ENCODE measurements at places on chromosomes 1 and 21.

GRCh38 chr1:173903827-173904531 is 13.1 kb downstream of the SERPINC1 start:
- no peak for DNase-seq

GRCh38 chr1:54372978-54373377 is 33.2 kb downstream of the SSBP3 start:
- no peak for DNase-seq

DNA sequence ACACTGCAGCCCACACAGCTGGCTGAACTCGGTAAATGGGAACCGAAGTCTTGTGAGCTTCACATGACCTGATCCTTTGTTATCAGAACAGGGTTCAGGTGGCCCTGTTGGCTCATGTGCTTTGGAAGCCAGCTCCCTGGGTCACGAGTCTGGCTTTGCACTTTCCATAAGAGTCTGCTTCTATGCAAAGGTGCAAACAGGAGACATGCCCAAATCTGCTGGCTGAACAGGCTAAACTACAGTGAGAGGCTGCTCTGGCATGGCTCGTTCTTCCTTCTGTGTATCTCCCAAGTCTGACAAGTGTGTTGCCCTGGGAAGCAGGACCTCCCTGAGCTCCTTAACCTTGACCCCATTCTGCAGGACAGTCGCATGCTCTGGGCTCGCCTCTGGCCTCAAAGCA is 549.6 kb downstream of the KIF26B start:
- DNase-seq, result no peak

DNA sequence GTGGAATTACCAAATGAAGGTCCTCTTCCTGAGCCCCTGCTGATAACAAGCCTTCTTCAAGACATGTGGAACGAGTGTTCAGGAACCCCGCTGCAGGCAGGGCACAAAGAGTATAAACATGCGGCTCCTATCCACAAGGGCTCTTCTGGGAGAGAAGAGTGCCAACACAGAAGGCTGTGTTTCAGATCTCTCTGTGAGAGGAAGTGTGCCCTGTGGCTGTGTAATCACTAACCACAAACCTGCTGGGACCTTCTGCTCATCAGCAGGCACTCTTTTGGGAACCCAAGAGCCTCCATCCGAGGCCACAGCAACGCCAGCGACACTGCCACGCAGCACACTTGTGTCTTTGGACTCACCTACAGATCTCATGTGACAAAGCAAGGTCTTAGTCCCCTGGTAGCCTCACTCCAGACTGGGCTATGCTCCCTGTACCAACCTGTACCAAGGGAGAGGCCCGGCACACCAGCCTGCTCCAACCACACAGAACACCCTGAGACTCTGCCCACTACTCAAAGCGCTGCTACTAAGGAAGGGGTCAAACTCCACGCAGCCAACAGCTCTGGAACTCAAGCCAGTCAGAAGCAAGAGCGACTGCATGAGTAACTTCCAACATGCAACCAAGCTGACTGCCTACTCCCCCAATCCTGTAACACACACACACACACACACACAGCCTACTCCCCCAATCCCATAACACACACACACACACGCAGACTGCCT is 7.8 kb downstream of the PTTG1IP start:
- no peak for DNase-seq

DNA sequence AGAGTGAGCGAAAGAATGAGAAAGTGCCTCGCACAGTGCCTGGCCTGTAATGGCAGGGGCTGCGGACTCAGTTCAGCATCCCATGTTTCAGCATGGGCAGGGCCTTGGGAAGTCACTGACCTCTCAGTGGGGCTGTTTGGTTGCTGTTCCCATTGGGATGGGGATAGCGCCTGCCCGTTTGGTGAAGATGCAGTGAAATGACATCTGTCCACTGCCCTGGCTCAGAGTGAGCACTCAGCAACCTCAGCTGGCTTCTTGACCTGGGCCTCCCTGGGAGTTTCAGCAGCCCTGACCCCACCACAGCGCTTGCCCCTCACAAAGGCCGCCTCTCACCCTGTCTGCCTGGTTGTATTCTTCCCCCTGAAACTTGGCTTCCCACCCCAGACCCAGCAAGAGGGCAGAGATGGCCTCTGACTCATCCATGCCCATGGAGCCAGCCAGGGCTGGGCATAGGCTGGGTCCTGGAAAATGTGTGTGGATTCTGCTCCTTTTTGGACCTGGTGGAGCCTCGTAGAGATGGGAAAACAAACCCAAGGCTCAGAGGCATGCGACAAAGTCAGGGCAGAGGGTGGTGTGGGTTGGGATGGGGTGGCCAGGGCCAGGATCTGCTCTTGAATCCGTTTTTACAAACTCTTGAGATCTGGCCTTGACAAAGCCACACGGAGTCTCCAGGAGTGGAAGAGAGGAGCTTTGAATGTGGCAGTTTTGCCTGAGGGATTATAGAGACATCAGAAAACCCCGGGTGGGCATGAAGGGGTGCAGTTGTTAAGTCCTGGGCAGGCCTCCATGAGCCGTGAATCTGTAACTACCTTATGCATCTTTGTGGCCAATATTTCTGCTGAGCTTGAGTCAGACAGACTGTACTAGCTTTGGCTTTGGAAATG is 1.2 kb downstream of the XKR8 start:
- no peak for DNase-seq

- no peak for DNase-seq
Observed at GRCh38 chr1:207958376-207959139, 47.6 kb upstream of the CD34 start.

DNA sequence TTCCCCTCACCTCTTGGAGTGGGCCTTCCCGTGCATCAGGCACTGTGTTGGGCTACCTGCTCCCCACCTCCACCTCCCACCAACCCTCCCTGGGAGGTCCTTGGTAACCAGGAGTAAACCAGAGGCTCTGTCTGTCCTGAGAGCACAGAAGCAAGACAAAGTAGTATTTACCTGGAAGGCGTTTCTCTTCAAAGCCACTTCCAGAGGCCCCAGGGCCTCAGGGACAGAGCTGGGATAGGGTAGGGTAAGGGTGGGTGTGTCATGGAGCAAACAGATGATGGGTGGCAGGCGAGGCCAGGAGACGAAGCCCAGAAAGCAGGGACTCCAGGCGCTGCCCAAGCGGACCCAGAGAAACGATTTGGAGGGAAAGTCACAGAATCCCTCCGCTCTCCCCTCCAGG is 77.2 kb upstream of the TARDBP start:
- no peak for DNase-seq

GRCh38 chr21:28775071-28775470 is 217.6 kb downstream of the LTN1 start:
- DNase-seq, result no peak

DNA sequence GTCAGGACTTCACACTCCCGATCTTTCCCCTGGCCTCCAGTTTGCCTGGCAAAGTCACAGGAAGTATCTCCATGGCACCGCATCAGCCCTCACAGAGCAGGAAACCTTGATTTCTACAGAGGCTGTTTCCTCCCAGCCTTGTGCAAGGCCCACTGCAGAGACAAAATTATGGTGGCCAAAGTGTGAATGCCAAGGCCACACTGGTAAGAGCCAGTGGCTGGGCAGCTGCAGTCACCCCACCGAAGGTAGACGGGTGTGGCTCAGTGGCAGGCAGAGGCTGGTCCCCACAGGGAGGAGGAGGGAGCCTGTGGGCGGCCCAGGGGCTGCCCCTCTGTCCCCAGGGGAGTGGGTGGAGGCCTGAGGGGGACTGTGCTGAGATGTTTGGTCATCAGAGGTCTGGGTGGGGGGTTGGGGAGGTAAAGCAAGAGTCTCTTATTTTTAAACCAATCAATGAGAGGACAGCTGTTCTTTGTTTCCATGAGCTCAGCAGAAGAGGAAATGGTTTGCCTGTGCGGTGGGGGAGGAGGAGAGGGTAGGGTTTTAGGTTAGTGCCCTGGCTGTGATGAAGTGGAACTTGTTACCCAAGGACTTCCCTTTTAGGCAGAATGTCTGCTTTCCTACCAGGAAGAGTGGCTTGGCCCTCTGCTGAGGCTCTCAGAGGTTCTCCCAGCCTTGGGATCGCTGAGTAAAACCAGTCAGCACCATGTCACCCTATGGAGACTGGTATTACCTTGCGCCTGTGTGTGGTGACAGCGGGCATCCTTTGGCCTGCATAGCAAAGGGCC is 18.0 kb upstream of the BTG2 start:
- DNase-seq, result peak; percentile 40

DNA sequence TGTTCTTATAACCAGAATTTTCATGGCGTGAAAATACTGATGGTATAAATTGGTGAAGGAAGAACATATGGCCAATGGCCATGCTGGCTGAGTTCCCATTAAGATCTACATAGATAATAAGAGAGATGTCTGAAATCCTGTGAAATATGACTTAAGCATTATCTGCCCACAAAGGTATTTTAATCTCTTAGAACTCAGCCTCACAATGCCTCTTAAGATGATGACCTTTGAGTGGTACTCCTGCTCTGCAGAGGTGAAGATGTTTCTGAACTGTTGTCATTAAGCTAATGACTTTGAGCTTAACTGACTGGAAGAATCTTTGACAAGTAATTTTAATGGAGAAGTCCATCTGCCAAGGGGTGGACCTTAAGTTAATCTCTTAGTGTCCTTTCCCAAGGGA is 148.7 kb downstream of the ZNF326 start:
- no peak for DNase-seq

DNA sequence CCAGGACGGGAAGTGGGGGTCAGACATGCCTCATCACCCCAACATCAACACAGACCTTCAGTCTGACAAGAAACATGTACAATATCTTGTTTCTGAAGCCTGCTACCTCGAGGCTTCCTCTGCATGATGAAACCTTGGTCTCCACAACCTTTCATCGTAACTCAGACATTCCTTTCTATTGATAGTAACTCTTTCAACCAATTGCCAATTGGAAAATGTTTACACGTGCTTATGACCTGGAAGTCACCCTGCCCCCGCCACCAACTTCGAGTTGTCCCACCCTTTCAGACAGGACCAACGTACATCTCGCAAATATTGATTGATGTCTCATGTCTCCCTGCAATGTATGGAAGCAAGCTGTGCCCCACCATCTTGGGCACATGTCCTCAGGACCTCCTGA is 159.5 kb downstream of the ETS2 start:
- no peak for DNase-seq

GRCh38 chr1:38815903-38816627 is 43.5 kb downstream of the RRAGC start:
- no peak for DNase-seq

GRCh38 chr1:104408268-104408667 is 658.6 kb downstream of the AMY1C start:
- DNase-seq, result no peak

GRCh38 chr1:74728736-74729135 is 4.1 kb downstream of the CRYZ start:
- peak; percentile 33 for DNase-seq

DNA sequence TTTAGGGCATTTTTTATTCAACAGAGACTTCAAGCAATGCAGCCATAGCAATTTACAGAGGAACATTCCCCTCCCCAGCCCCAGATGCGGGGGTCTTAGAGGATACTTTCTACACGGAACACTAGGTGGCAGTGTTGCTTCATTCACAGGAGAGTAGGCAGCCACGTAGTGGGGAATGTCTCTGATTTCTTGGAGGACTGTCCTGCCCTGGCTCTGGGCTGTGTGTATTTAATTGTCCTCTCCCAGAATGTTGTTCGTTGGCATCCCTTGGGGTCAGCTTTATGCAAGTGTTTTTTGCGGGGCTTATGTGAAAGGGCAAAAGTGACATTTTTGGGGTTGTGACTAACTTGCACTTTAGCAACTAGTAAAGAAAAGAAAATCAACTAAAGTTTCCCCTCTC is 96.9 kb downstream of the PAPPA2 start:
- peak; percentile 67 for DNase-seq

DNA sequence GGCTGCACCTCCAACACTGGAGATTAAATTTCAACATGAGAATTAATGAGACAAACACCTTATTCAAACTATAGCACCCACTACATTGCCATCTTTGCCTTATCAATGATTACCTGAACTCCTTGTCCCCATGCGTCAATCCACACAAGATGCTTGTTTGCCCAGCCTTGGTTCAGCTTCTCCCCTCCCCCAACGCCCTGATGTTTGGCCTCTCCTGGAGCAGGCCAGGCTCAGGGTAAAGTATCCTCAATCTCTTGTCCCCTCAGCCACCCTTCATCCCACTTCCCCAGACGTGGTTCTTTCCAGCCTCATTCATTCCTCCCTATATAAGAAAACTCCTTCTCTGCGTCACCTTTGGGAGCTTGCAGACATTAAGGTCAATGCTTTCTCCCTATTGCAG is 11.8 kb upstream of the TRIM17 start:
- DNase-seq, result no peak

- DNase-seq, result peak; percentile 34
Observed at GRCh38 chr1:212858461-212859265, 588 bp downstream of the FLVCR1 start.

DNA sequence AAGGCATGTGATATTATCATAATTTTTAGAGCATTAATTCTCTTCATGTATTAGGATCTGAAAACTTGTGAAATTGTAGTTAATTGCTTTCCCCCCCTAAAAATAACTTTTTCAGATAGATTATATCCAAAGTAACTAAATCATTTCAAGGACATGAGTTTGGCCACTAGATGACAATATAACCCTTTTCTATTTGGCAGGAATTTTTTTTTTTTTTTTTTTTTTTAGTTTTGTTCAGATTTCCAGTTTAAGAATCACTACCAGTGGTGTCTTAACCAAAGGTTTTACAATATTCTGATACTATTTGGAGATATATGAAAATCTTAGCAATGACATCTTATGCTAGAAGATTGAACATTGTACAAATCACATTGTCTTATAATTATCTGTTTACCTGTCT is 370.8 kb downstream of the AMY1C start:
- DNase-seq, result no peak

DNA sequence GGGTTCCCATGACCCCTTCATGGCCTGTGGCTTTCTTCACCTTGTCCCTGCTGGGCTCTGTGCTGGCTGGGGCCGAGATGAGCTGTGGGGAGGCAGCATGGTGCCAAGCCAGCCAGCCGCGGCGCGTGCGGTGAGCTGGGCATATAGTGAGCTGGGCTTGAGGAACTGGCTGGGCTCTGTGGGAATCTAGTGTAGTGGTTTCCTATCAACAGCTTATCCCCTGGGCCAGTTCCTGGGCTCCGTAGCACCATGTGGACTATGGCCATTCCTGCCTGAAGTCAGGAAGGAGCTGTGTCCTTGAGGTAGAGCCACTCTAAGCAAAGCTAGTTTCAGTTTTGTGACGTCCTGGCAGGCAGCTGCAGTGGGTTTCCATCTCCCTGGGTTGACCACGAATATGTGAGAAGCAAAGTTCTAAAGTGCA is 1.8 kb downstream of the NCMAP start:
- no peak for DNase-seq

DNA sequence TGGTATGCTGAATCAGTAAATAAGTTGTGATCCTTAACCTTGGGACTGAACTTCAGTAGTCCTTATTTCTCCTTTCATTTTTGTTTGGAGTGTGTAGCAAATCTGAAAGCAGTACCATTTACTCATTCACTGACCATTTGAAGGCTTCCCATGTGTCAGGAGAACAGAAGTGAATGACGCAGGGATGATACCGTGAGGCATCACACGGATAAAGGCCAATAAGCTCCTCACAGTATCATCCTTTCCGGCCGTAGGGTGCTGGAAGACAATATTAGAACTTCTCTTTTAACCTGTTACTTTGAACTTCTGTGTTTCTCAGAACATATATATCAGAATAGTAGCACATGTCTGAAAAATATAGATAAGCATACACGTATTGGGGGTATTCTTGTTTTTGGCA is 21.3 kb downstream of the BACH1 start:
- DNase-seq, result no peak

Measured in cardiac fibroblast (primary cell).